ENCODE measurements at places on chromosomes 4 and X.

DNA sequence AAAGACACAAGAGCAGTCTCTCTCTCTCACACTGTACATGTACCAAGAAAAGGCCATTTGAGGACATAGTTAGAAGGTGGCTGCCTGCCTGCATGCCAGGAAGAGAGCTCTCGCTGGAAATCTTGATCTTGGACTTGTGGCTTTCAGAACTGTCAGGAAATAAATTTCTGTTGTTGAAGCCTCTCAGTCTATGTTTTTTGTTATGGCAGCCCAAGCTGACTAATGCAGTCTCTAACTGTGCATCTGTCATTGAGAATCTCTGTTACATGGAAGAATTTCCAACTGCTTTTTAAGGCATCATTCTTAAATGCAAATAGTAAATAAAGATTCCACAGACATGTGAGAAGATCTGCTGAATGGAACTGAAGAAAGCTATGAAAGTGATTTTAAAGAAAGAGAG lies 198.3 kb downstream of the PCDH10 start:
- no peak for DNase-seq

DNA sequence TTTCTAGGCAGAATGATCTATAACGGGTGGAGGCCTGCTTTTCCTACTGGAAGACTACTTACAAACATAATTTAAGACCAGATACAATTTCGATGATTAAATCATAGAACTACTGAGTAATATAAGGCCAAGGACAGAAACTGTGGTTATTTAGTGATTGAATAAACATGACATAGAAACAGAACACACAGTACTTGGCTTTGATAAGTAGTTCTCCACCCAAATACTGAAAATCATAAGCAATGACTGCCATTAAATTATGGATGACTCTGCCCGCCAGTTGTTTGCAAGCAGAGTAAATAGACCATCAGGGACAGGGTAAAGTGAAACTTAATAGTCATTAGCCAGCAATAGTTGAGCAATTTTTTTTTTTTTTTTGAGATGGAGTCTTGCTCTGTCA lies 17.2 kb upstream of the SMIM14 start:
- DNase-seq = no peak

- DNase-seq = no peak
These were observed 123.7 kb downstream of the CBR4 start for GRCh38 chr4:168886351-168886750.

DNA sequence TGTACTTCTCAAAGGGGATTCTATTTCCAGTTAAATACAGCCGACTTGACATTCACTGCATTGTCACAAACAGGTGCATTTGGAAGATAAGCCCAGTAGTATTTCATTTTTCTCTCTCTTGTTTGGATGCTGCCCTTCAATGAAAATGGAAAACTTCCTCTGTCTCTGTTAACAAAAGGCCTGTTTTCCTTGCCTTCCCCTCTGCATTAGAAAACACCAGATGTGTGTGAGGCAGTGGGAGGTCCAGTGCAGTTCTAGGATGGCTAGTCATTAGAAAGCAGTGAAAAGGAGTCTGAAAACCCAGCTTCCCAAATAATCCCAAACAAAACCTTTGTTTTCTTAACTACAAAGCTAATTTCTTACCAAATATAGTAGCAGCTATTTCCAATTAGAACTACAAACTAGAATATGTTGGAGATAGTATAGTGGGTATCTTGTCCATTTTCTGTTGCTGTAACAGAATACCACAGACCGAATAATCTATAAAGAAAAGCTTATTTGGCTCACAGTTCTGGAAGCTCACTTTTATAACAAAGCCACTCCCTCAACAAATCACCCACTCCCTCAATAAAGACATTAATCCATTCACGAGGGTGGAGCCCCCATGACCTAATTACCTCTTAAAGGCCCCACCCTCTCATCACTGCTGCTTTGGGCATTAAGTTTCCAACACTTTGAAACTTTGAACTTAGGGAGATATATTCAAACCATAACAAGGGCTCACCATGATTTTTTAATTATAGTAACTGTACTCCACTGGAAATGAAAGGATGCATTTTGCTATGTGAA lies 452.1 kb upstream of the RPS6KA3 start:
- DNase-seq = no peak

- DNase-seq = no peak
These were observed 182.7 kb downstream of the PABPC4L start for GRCh38 chr4:134018846-134019245.

GRCh38 chr4:175308236-175308635 lies 390.1 kb downstream of the ADAM29 start:
- DNase-seq = no peak

GRCh38 chr4:15398001-15398400 lies 29.8 kb upstream of the C1QTNF7 start:
- no peak for DNase-seq

GRCh38 chrX:32937043-32937442 lies 274.3 kb downstream of the DMD start:
- DNase-seq = no peak

DNA sequence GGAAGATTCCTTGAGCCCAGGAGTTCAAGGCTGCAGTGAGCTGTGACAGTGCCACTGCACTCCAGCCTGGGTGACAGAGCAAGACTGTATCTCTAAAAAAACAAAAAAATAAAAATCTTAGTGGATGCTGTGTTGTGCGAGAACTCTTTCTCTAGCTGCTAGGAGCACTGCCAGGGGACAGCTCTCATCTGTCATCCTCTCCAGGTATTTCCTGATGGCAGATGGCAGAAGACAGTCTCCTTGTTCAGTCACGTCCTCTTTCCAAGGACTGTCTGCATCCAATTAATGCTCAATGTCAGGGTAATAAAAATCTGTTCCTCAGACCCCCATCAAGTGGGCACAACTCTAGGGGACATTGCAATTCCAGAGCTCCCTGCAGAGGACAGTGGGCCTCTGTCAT lies 29.2 kb downstream of the PPM1K start:
- no peak for DNase-seq

DNA sequence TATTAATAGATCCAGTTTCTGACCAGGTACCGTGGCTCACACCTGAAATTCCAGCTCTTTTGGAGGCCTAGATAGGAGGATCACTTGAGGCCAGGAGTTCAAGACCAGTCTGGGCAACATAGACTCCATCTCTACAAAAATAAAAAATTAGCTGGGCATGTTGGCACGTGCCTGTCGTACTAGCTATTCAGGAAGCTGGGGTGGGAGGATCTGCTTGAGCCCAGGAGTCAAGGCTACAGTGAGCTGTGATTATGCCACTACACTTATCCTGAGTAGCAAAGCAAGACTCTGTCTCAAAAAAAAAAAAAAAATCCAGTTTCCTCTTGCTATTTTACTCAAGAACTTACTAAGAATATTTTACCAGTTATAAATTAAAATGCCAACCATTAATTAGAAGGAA lies 91.7 kb downstream of the SLC10A6 start:
- no peak for DNase-seq

DNA sequence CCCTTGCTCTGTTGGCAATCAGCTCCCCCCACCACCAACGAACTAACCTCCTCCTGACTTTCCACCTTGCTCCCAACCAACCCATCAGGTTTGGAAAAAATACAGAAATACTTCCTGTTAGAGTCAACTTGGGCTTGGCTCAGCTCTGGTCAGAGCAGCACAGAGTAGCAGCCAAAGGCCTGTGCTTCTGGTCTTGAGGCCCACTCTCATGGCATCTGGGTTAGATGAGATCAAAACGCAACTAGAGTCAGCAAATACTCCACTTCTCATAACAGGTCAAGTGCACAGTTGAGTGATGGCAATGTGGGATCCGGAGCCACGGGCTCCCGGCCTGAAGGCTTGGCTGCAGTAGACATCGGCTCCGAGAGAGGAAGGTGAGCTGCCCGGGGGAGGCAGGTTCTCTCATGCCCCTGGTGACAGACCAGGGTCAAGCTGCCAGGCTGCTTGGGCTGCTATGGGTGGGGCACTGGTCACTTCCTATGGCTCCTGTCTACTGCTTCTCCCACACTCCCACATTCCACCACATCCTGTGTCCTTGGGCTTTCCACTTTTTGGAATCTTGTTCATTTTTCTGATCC lies 34.8 kb downstream of the ZNF185 start:
- no peak for DNase-seq

DNA sequence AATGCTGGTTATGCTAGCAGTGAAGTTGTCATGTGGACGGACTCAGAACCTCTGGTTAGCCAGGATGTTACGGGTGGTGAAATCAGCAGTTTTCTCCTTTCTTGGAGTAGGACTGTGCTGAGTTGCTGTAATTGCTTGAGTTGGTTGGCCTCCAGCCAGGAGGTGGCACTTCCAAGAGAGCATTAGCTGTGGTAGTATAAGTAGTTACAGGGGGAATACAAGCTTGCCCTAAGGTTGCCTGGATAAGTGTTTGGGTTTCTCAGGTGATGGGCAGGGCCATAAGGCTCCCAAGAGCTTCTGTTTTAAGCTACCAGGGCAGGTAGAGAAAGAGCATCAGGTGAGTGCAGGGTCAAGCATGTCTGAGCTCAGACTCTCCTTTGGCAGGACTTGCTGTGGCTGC lies 103.0 kb downstream of the ZNF518B start:
- no peak for DNase-seq

GRCh38 chr4:43560047-43560446 lies 667.5 kb downstream of the GRXCR1 start:
- DNase-seq = no peak

DNA sequence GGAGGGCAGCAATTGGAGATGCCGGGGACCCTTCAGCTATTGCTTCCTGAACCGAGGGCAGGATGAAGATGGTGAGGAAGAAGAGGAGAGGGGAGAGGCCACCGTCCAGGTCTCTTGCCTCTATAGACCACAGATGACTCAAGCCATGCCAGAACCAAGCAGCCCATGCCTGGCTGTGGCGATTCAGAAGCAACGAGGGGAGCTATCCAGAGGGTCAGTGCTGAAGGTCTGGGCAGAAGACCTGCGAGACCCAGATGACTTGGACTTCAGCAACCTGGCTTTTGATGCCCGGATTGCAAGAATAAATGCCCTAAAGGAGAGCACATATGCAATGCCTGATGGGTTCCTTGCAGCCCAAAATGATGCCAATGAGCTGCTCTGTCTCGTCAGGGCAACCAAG lies 70.2 kb upstream of the PRPS2 start:
- no peak for DNase-seq

- DNase-seq = no peak
These were observed 7.9 kb upstream of the KLF3 start for GRCh38 chr4:38656111-38656510.

GRCh38 chr4:127846765-127847164 lies 33.9 kb upstream of the PLK4 start:
- DNase-seq = no peak

DNA sequence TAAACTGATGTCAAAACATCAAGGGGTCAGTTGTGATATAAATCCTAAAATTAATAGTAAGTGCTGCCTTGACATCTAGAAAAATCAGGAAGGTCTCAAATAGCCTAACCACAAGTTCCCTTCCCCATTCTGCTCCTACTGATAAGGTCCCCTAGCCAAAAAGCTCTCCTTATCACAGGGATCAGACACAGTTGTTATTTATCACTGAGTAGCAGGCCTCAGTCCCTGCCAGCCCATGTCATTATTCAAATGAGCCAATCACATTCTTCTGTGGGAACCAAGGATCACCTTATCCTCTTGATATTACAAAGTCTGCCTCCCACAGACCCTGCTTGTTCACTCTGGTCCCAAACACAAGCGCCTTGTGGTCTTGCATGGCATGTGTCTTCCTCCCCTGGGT lies 23.3 kb upstream of the TMEM255A start:
- no peak for DNase-seq

GRCh38 chr4:12445711-12446235 lies 1017.1 kb upstream of the HS3ST1 start:
- no peak for DNase-seq

DNA sequence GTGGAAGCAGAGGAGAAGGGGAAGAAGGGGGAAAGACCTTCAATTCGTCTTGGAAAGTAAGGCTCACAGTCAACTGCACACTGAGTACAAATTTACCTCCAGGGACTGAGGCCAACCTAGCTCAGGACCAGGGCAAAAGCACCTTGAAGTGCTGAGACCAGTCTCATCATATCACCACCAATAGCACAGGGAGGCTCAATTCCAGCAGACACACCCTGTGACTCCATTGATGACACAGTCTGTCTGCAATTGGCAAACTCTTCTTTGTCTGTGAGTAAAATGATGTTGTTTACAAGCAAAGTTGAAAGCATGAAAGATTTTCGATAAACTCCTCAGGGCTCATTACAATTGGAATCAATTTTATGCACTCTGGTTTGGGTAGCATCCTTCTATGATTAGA lies 32.3 kb downstream of the TRIML1 start:
- DNase-seq = no peak

- no peak for DNase-seq
These were observed 98.8 kb downstream of the NPNT start for GRCh38 chr4:105994061-105994460.

- no peak for DNase-seq
These were observed 54.0 kb downstream of the SNX25 start for GRCh38 chr4:185263419-185263818.

DNA sequence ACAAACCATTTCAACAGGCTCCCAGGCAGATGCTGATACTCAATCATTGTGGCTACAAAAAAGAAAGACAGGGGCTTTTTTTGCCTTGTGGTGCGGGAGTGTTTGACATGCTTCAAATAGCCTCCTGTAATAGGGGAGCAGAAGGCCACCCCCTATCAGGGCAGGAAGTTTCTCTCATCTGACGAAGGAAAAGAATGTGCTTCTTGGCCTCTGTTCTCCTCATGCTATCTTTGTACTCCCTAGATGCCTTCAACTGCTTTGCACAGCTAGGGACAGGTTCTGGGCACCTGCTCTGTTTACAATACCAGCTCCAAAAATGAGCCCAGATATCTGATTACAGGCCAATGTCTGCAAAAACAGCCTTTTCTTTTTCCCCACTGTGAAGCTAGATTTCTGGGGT lies 391.1 kb downstream of the STIM2 start:
- no peak for DNase-seq

DNA sequence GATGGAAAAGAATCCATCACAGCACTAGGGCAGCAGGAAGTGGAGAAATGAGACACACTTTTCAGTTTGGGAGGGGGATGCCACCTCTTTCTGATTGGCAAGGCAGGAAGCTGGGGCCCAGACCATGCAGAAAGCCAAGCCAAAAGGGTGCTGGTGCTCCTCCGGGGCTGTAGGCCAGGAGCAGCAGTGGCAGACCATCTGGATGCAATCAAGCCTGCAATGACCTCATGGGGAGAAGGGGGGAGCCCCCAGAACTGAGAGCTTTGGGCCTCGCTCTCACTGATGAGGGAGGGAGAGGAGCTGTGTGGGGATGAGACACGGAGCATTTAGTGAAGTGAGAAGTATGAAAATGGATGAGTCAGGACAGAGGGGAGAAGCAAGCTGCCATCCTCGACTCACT lies 141.3 kb upstream of the NALF2 start:
- no peak for DNase-seq

DNA sequence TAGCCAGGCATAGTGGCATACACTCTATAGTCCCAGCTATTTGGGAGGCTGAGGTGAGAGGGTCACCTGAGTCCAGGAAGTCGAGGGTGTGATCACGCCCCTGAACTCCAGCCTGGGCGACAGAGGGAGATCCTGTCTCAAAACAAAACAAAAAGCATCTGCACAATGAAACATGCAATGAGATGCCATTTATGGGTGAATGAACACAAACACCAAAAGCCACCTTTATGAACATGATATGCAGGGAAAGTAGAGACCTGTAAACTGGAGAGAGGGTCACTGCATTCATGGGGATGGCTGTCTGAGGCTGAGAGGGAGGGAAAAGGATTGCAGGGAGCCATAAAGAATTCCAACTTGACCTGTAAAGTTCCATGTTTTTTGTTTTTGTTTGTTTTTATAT lies 70.7 kb downstream of the EVC start:
- no peak for DNase-seq
